ENCODE measurements at places on chromosomes 7 and 10.

DNA sequence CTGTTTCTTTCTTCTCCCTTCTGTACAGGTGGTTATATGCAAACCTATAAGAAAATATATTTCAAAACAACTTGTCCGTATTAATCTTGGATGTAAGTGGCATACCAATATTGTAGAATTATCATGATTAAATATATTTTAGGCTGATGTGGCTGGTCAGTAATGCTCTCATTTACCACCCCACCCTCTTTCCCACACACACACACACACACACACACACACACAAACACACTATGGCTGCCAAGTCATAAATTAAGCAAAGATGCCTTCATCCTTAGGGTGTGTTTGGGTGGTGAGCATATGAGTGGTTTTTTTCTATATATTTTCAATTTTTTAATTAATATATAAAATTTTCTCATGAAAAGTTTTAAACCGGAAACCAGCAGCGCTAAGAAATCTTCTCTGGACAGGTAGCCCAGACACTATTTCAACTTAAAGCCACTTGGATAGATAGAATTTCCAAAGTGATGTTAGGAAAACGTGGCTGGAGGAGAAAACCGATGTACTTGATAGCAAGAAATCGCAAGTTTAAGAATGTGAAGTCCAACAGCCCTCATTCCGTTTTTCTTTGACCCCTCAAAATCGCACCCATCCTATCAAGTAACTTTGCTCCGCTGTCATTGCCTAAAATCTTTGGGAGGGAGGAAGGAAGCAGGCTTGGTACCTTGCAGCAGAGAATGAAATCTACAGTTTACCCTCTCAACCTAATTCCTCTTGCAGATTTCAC is 171.7 kb downstream of the FAM107B start:
- DNase-seq = no peak

DNA sequence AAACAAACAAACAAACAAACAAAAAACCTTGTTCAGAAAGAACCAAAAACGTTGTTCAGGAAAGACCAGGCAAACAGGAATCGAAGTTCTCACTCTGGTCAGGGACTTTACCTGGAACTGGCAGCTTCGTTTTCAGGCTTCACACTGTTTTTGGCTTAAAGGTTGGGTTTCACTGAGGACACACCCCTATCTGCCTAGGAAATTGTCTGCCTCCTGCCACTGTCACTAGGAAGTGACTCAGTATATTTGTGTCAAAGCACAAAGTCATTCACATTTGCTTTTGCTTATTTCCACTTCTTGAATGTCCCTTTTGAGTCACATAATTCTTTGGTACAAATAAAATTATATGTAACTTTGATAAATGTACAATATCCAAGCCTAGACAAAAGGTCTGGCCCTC is 37.9 kb downstream of the PNLIPRP3 start:
- DNase-seq = no peak

- DNase-seq = no peak
Measured at GRCh38 chr7:44761207-44762161, 12.8 kb downstream of the ZMIZ2 start.

DNA sequence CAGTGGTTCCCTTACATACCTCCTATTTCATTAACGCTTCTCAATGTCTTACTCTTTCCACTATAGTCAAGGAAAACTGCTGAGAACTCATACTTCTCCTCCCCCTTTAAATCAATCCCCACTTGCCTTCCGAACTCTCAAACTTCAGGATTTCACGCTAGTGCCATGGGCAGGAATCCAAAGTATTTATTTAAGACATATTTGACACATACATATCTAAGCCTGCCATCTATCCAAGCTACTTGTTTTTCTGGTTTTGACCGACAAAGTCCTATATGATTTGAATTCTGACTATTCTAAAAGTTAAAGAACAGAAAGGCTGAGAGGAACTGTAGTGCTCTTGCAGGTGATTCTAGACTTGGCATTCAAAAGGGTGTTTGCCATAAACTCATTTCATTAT is 51.8 kb downstream of the CCDC6 start:
- DNase-seq = no peak

DNA sequence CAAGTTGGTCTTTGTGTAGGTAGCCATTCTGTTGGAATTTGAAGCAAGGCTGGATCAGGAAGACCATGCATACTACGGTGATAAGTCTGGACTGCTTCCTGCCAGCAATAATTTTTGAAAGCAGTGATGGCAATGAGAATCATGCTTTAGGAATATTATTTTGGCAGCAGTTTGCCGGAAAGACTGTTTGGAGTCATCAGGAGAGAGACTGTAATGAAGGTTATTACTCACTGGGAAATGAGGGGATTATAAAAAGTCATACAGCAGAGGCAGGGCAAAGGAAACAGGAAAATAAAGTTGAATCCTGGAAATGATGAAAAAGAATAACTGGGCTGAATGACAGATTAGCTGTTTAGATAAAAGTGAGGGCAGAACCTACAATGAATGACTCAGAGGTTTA is 1136.8 kb upstream of the AUTS2 start:
- no peak for DNase-seq

DNA sequence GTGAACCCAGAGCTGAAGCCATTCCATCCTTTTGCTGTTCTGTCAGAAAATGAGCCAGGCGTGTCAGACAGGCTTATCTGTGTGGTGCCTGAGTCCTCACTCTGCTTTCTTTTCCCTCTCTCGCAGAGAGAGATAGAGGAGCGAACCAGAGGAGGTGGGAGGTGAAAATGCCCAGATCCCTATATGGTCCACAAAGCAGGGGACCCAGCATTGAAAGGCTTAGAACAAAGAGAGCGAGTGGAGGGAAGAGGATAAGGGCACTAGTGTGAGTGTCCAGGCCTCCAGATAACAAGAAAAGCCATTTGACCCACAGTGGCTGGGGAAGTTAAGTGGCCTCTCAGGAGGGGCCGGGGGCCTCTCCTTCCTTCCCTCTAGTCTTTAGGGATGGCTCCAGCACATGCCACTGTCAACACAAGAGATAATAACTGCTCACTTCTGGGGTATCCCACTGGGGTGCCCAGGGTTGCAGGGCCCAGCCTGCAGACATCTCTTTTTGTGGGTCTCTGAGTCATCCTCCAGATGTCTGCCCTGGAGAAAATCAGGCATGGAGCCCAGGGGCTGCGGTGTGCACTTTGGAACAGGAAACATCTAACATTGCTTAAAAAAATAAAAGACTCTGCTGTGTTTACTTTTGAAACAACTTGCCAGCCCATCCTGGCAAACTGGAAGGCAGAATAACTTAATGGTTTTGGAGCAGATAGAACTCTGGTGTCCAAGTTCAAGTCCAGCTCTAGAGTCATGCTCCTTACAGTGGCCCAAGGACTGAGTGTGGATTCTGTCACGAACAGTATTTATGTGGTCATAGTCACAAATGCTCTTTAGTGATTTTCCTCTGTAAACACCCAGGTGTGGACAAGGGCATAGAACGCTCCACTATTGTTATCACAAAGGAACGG is 189.5 kb downstream of the CXCL12 start:
- no peak for DNase-seq

DNA sequence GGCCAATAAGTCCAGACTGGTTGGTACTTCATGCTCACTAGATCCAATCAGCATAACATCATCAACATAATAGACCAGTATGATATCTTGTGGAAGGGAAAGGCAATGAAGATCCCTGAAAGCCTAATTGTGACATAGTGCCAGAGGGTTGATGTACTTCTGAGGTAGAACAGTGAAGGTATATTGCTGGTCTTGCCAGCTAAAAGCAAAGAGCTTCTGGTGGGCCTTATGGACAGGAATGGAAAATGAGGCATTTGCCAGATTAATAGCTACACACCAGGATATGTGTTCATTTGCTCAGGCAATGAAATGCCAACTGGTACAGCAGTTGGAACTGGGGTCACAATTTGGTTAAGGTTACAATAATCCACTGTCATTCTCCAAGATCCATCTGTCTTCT is 156.4 kb downstream of the HTR7 start:
- no peak for DNase-seq

DNA sequence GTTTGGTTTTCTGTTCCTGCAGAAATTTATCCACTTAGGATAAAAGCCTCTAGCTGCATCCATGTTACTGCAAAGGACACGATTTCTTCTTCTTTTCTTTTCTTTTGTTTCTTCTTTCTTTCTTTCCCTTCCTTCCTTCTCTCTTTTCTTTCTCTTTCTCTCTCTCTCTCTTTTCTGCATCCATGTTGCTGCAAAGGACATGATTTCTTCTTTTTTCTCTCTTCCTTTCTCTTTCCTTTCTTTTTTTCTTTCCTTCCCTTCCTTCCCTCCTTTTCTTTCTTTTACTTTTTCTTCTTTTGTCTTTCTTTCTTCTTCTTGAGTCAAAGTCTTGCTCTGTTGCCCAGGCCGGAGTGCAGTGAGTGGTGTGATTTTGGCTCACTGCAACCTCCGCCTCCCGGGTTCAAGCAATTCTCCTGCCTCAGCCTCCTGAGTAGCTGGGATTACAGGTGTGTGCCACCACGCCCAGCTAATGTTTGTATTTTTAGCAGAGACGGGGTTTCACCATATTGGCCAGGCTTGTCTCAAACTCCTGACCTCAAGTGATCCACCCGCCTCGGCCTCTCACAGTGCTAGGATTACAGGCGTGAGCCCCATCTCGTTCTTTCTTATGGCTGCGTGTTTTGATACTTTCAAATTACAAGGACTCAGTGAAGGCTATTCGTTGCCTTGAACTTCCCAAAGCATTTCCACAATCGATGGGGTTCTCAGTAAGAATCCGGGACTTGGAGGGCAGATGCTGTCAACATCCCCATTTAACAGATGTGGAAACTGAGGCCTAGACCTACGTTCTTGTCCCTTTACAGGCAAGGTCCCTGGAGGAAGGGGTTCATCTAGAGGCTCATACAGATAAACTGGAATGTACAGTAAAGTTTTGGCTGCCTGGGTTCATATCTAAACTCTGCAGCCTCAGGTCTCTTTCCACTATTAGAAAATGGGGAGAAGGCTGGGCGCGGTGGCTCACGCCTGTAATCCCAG is 1.9 kb upstream of the GNB2 start:
- no peak for DNase-seq

- DNase-seq = no peak
Measured at GRCh38 chr10:97510686-97511085, 12.0 kb downstream of the UBTD1 start.

DNA sequence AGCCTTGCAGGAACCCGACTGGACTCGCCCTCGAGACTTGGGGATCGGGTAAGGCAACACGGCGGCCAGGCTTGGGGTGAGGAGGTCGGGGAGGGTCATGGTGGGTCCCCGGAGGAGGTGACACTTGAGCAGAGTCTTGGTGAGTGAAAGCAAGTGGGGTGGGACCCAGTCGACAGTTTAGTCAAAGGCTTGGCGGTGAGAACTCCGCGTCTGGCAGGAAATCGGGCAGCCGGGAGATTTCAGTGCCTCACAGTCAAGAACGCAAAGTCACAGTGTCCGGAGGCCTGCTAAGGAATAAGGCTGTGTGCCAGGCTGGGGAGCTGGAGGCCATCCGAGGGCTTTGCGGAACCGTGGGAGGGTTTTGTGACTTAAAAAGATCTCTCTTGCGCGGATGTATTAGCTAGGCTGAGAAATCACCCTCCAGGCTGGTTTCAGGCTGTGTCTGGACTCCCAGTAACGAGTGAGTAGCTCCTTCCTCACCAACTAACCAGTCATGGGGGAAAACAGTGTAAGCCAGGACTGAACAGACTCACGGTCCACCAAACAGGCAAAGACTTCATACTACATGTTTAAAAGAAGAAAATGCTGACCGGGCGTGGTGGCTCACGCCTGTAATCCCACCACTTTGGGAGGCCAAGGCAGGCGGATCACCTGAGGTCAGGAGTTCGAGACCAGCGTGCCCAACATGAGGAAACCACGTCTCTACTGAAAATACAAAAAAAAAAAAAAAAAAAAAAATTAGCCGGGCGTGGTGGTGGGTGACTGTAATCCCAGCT is 613 bp downstream of the AP5Z1 start:
- no peak for DNase-seq
